ENCODE measurements at places on chromosomes 4 and X. TPM values are rescaled to one million over a fixed set of nuclear protein-coding genes. Genes with fewer than 3 reads are reported as not detected.
A peak's percentile ranks its signal among the peaks of the same experiment; 100 is the strongest.

DNA sequence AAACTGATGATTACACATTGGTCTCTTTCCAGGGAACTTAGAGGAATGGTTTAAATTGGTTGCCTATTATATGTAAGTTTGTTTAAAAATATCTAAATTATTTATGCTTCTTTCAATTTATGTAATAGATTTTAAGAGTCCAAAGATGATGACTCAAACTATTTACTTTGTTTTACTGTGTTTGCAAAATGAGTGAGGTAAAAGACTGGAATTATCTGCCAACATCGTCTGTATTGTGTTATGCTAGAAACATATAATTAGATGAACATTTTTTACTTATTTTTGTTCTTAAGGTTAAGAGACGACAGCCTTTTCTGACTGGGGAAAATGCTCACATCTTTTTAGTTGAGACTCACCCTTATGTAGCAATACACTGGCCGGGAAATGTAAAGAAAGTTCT lies 51.1 kb upstream of the SYTL5 start:
- no peak overlapping the region for H3K27ac ChIP-seq
- H3K36me3 ChIP-seq, result no peaks in the 10 kb centered on the region
- no peak overlapping the region for H3K4me3 ChIP-seq
- DNase-seq, result no peak
- H3K27me3 ChIP-seq, result no peaks in the 10 kb centered on the region

DNA sequence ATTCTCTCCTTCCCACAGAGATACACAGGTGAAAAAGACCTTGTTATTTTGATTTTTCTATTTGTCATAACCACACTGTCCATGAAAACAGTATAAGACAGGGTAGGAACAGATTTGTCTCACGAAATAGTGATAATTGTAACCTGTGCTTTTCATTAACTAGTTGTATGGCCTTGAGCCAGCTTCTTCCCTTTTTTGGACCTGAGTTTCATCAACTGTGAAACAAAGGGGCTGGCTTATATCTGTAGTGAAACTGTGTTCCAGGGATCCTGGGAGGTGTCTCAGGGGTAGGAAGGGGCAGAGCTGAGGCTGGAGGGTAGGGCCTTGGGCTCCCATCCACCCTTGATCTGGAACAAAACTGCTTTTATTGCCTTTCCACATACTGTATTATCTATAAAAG lies 50.9 kb downstream of the MED28 start:
- no peaks in the 10 kb centered on the region for H3K36me3 ChIP-seq
- no peak overlapping the region for H3K27ac ChIP-seq
- DNase-seq, result no peak
- no peaks in the 10 kb centered on the region for H3K27me3 ChIP-seq

The ZCCHC12 gene
- total RNA-seq, result not detected

- H3K27me3 ChIP-seq, result no peaks in the 10 kb centered on the region
- no peak for DNase-seq
- no peaks in the 10 kb centered on the region for H3K4me1 ChIP-seq
- H3K27ac ChIP-seq, result no peak overlapping the region
- no peaks in the 10 kb centered on the region for H3K36me3 ChIP-seq
Measured at GRCh38 chr4:93855926-93856325, 27.4 kb downstream of the ATOH1 start.

The USP17L5 gene
- total RNA-seq, result not detected

DNA sequence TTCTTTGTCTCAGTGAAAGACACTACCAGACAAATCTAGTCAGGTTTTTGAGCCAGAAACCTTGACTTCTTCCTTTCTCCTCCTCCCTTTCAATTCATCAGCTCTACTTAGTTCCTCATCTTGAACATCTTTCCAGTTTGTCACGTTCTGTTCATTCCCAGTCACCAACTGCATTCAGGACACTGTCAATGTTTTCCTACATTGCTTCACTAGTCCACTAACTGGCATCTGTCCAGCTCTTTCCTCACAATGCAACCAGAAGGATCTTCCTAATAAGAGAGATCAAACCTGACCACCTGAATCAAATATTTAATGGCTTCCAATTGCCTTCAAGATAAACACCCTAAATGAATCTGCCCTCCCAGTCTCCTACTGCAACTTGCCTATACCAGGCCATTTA lies 52.5 kb downstream of the SYNPO2 start:
- no peak overlapping the region for H3K27ac ChIP-seq
- no peak overlapping the region for H3K4me3 ChIP-seq
- H3K4me1 ChIP-seq, result no peaks in the 10 kb centered on the region
- H3K27me3 ChIP-seq, result peaks cover 4% of the 10 kb centered on the region

The FATE1 gene
- not detected for total RNA-seq

The PABPC1L2B gene
- not detected for total RNA-seq

- no peak overlapping the region for H3K4me3 ChIP-seq
- H3K27ac ChIP-seq, result no peak overlapping the region
- H3K27me3 ChIP-seq, result no peaks in the 10 kb centered on the region
- DNase-seq, result no peak
- H3K36me3 ChIP-seq, result no peaks in the 10 kb centered on the region
Measured at GRCh38 chr4:47444031-47444430, 19.5 kb downstream of the COMMD8 start.

GRCh38 chr4:177907736-177908424 lies 465.6 kb upstream of the AGA start:
- H3K27ac ChIP-seq, result no peak overlapping the region
- H3K27me3 ChIP-seq, result no peaks in the 10 kb centered on the region
- no peaks in the 10 kb centered on the region for H3K36me3 ChIP-seq
- H3K4me3 ChIP-seq, result no peak overlapping the region
- no peak for DNase-seq
- no peaks in the 10 kb centered on the region for H3K4me1 ChIP-seq

GRCh38 chr4:158590306-158590705 lies 68.6 kb downstream of the RXFP1 start:
- no peak overlapping the region for H3K27ac ChIP-seq
- H3K27me3 ChIP-seq, result no peaks in the 10 kb centered on the region
- H3K36me3 ChIP-seq, result no peaks in the 10 kb centered on the region
- no peak for DNase-seq

GRCh38 chrX:149283853-149284252 lies 221.3 kb downstream of the IDS start:
- H3K4me3 ChIP-seq, result no peak overlapping the region
- no peak overlapping the region for H3K27ac ChIP-seq
- no peak for DNase-seq
- no peaks in the 10 kb centered on the region for H3K27me3 ChIP-seq
- no peaks in the 10 kb centered on the region for H3K4me1 ChIP-seq
- H3K36me3 ChIP-seq, result no peaks in the 10 kb centered on the region

The CDKL2 gene
- 0.27 TPM for total RNA-seq

- no peaks in the 10 kb centered on the region for H3K36me3 ChIP-seq
- no peaks in the 10 kb centered on the region for H3K4me1 ChIP-seq
- no peak overlapping the region for H3K27ac ChIP-seq
Measured at GRCh38 chrX:111646515-111646914, 34.5 kb upstream of the ALG13 start.

The HHIP gene
- total RNA-seq, result not detected

GRCh38 chrX:111270339-111270738 lies at the start of gene CAPN6:
Gene CAPN6 (minus strand): TSS chrX:111270483. CDS start chrX:111263936, 6,547 bp downstream.
- no peaks in the 10 kb centered on the region for H3K4me1 ChIP-seq
- H3K4me3 ChIP-seq, result no peak within 1 kb of the TSS
- H3K27me3 ChIP-seq, result no peaks in the 10 kb centered on the region
- H3K36me3 ChIP-seq, result no peaks in the 10 kb centered on the region
- DNase-seq, result no peak

GRCh38 chr4:52588771-52589591 lies 70.1 kb downstream of the USP46 start:
- no peaks in the 10 kb centered on the region for H3K36me3 ChIP-seq
- DNase-seq, result peak; percentile 11
- H3K27me3 ChIP-seq, result no peaks in the 10 kb centered on the region
- H3K4me1 ChIP-seq, result peaks cover 5% of the 10 kb centered on the region
- no peak overlapping the region for H3K4me3 ChIP-seq
- H3K27ac ChIP-seq, result peak overlapping the region; percentile 2

GRCh38 chr4:145302725-145303124 lies 122.3 kb upstream of the OTUD4 start:
- no peaks in the 10 kb centered on the region for H3K36me3 ChIP-seq
- peaks cover 11% of the 10 kb centered on the region for H3K4me1 ChIP-seq
- no peaks in the 10 kb centered on the region for H3K27me3 ChIP-seq
- no peak overlapping the region for H3K27ac ChIP-seq
- H3K4me3 ChIP-seq, result no peak overlapping the region

GRCh38 chrX:143934542-143934941 lies 50.7 kb downstream of the UBE2NL start:
- no peak for DNase-seq
- no peaks in the 10 kb centered on the region for H3K4me1 ChIP-seq
- no peaks in the 10 kb centered on the region for H3K36me3 ChIP-seq
- no peaks in the 10 kb centered on the region for H3K27me3 ChIP-seq
- no peak overlapping the region for H3K4me3 ChIP-seq
- H3K27ac ChIP-seq, result no peak overlapping the region

DNA sequence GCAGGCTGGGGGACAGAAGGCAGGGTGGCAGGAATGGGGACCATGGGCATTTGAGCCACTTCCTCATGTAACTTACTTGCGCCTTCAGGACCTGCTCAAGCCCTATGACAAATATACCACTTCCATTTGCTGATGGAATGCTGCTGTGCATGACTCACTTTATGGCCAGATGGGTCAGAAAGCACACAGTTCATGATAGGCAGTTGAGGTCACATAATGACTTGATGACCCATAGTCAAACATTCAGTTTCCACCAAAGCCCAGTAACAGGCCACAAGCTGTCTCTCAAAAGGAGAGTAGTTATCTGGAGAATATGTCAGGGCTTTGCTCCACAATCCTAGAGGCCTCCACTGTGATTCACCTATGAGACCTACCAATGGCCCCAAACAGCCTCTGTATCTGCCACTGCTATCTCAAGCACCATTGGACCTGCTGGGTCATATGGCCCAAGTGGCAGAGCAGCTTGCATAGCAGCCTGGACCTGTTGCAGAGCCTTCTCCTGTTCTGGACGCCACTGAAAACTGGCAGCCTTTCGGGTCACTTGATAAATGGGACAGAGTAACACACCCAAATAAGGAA lies 5.3 kb upstream of the PAPSS1 start:
- DNase-seq, result no peak
- no peaks in the 10 kb centered on the region for H3K27me3 ChIP-seq
- no peak overlapping the region for H3K4me3 ChIP-seq
- no peak overlapping the region for H3K27ac ChIP-seq

DNA sequence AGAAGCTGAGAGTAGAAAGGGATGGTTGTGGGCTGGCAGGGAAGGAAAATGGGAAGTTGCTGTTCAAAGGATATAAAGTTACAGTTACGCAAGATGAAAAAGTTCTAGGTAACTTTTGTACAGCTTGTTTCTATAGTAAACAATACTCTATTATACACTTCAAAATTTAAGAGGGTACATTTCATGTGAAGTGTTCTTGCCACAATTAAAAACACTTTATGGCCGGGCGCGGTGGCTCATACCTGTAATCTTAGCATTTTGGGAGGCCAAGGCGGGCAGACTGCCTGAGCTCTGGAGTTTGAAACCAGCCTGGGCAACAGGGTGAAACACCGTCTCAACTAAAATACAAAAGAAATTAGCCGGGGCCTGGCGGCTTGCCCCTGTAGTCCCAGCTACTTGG lies 623.6 kb downstream of the STIM2 start:
- no peak overlapping the region for H3K27ac ChIP-seq
- no peak overlapping the region for H3K4me3 ChIP-seq
- H3K36me3 ChIP-seq, result no peaks in the 10 kb centered on the region
- no peaks in the 10 kb centered on the region for H3K4me1 ChIP-seq
- DNase-seq, result no peak

The HAUS7 gene
- total RNA-seq, result 70.2 TPM

The FOXR2 gene
- total RNA-seq, result not detected

DNA sequence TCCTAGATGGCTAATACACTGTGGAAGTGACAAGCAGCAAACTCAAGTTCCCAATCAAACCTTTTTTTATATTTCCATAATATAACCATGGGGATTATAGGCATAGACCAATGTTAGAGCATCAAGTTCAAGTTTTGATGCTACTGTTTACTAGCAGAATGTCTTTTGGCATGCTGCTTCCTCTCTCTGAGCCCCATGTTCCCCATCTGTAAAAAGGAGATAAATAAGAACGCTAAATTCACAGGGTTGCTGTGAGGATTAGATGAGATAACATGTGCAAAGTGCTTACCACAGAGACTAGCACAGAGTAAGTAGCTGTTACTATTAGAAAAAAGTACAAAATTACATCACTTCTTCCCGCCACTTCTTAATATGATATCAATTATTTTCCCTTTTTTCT lies 18.0 kb downstream of the MBNL3 start:
- H3K4me3 ChIP-seq, result no peak overlapping the region
- H3K4me1 ChIP-seq, result peaks cover 14% of the 10 kb centered on the region
- DNase-seq, result no peak
- H3K27ac ChIP-seq, result no peak overlapping the region

GRCh38 chr4:81601358-81601694 lies 129.6 kb upstream of the RASGEF1B start:
- no peaks in the 10 kb centered on the region for H3K36me3 ChIP-seq
- H3K27me3 ChIP-seq, result no peaks in the 10 kb centered on the region
- no peak overlapping the region for H3K4me3 ChIP-seq
- H3K27ac ChIP-seq, result no peak overlapping the region

GRCh38 chrX:136453771-136454170 lies 34.0 kb upstream of the BRS3 start:
- no peaks in the 10 kb centered on the region for H3K27me3 ChIP-seq
- H3K4me1 ChIP-seq, result no peaks in the 10 kb centered on the region
- H3K4me3 ChIP-seq, result no peak overlapping the region
- no peak overlapping the region for H3K27ac ChIP-seq
- H3K36me3 ChIP-seq, result no peaks in the 10 kb centered on the region
- no peak for DNase-seq

The FRMPD4 gene
- total RNA-seq, result not detected

DNA sequence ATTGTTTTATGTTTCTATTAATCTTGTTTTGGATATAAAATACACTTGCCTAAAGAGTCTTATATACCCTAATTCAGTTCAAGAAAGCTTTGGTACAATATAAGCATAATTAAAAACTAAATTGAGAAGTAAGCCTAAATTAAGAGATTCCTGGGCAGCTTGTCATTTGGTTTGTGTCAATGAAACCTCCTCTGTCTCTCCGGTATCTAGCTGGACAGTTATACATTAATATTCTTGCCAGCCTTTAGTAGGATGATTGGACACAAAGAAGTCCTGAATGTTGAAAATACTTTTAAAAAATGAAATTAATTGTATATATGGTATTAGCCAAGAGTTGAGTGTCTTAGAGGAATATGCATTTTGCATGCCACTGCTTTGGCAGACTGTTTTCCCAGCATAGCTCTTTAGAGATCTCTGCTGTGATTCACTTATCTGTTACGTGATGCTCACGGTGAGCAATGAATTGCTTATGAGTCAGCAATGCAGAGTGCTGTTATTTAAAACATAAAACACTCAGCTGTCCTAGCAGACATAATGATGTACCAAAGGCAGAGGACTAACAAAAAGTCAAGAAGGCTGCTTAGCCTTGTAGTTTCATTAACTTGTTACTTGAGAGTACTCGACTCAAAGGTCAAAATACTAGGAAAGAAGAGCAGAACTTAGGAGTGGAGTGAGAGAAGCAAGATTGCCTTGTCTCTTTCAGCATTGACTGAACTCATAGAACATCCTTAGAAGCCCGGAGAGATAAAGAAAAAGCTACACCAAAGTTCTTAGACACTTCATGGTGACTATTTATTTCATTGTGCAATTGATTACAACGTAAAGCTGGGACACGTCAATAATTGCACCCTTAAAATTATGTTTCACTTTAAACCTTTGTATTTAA lies 1296.1 kb upstream of the PCDH7 start:
- no peak overlapping the region for H3K27ac ChIP-seq
- no peak for DNase-seq
- H3K27me3 ChIP-seq, result no peaks in the 10 kb centered on the region
- no peaks in the 10 kb centered on the region for H3K36me3 ChIP-seq
- no peaks in the 10 kb centered on the region for H3K4me1 ChIP-seq
